ENCODE measurements at places on chromosomes 7 and 10. TPM values are rescaled to one million over a fixed set of nuclear protein-coding genes. Genes with fewer than 3 reads are reported as not detected.

The CCT6A gene
- total RNA-seq = 182 TPM

The MYH16 gene
- total RNA-seq = not detected

The FAM13C gene
- total RNA-seq = not detected

The LRRC18 gene
- not detected for total RNA-seq

The DNA2 gene
- 27.3 TPM for total RNA-seq

The CHCHD3 gene
- total RNA-seq = 71.9 TPM

The ENTPD1 gene
- total RNA-seq = not detected

The DENND2A gene
- not detected for total RNA-seq

The ACHE gene
- total RNA-seq = not detected

The EMX2 gene
- total RNA-seq = not detected

The LMOD2 gene
- total RNA-seq = not detected

The CCDC3 gene
- 0.14 TPM for total RNA-seq

The ARHGEF35 gene
- 6.3 TPM for total RNA-seq

The WDFY4 gene
- total RNA-seq = 0.09 TPM

The BNIP3 gene
- 256 TPM for total RNA-seq

The AKR1D1 gene
- total RNA-seq = not detected

The SFMBT2 gene
- total RNA-seq = 18.0 TPM

The SPOCK2 gene
- total RNA-seq = 165 TPM

The PIK3AP1 gene
- 2.7 TPM for total RNA-seq

The PDK4 gene
- total RNA-seq = not detected

The CLCN1 gene
- total RNA-seq = 0.09 TPM
